ENCODE measurements at places on chromosomes 2 and 18.

GRCh38 chr2:193743089-193743488 is 1548.4 kb upstream of the TMEFF2 start:
- DNase-seq, result no peak

GRCh38 chr2:157440404-157441071 is 3.4 kb downstream of the CYTIP start:
- DNase-seq, result no peak

DNA sequence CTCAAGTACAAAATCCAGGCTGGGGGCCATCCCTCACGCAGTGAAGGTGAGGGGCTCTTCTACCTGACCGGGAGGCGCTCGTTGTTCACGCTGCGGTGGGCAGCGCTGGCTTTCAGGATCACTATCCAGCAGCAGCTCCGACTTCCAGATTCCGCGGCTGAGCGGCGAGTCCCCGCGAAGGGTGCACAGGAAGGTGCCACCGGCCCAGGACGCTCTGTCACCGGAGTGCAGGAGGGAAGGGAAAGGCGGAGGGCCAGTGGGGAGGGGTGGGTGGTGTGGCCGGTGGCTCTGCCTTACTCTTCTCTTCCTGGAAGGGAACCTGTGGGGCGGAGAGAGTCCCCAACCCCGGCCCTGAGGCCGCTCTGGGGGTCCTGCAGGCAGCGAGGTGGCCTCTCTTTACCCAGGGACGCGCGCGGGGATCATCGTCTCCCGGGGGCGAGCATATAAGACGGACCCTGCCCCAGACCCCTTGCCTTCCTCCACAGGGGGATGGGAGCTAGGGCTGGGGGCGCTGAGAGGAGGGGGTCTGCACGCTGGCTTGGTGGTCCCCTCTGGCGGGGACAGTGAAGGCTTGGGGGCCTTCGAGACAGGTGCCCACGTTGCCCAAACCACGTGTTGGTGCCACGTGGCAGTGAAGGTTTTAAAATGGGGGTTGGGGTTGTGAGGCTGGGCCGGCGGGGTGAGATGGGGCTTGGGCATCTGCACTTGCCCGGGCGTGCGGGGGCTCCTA is 26.9 kb upstream of the HS6ST1 start:
- DNase-seq, result no peak

GRCh38 chr18:49839012-49839411 is 25.7 kb upstream of the ACAA2 start:
- DNase-seq, result no peak

GRCh38 chr18:77658751-77659448 is 409.3 kb downstream of the GALR1 start:
- no peak for DNase-seq

DNA sequence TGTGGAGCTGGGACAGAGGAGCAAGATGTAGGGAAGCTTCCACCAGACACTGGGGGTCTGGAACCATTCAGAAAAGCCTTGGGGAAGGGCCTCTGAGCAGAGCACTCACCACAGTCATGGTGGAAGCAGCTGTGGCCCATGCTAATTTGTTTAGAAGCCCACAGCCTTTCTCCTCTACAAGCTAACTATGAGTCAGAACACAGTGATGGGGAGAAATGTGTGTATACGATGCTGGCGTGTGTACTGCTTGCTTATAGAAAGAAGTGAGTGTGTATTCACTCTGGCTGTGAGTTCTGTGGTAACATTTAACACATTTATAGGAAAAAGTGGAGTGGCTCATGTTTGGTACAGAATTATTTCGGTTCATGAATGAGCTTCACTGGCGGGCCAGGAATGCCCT is 157.0 kb upstream of the ACAA2 start:
- DNase-seq, result no peak

GRCh38 chr18:70295192-70296188 is 6.6 kb downstream of the SOCS6 start:
- DNase-seq, result no peak

GRCh38 chr2:179850188-179850587 is 11.2 kb downstream of the ZNF385B start:
- DNase-seq, result no peak

GRCh38 chr18:44819944-44820510 is 139.3 kb downstream of the SETBP1 start:
- no peak for DNase-seq

DNA sequence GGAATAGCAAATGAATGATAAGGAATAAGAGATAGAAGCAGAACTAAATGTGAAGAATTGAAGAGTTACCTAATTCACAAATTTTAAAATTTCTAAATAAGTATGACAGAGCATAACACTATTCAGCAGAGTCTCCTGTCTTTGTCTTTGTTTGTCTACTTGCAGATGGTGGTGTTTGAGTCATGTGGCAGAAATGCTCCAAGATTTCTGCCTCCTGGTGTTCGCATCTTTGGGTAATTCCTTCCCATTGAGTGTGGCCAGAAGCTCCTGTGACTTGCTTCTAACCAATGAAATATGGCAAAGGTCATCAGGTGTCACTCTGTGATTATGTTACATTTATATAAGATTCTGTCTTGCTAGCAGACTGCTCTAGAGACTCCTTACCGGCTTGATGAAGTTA is 45.6 kb upstream of the GALNT3 start:
- DNase-seq, result no peak

- no peak for DNase-seq
Measured at GRCh38 chr18:51666763-51667191, 469.3 kb upstream of the MEX3C start.

DNA sequence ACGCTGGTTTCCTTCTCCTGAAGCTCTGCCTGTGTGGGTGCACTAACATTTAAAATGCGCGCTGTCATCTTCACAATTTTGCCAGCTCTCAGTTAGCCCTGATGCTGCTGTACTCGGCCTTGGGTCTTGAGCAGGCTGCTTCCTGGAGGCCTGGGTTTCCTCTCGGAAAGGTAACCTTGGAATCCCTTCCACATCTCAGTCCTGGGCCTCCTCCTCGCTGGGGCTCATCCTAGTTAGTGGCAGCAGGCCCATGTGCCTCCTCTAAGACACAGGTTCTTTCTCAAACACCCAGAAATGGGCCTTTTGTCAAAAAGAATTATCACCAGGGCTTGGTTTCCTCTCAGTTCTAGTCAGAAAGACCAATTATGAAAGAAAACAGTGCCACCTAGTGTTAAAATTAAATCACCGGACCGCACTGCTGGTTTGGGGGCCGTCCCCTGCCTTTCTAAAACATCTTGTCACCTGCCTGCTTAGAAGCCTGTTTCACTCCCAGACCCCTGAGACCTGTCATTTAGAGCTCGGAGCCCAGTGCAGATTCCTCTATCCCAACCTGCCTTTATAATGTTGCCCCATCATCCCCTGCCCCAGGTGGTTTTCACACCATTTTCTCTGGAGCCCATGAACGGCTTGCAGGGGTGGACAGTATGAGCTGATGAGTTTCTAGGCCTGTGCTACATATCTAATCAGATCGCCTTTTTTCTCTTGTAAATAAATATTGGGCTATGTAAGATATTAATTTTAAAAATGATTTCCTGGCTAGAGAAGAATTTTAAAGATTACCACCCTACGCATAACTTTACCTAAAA is 42.4 kb downstream of the HK2 start:
- peak; percentile 46 for DNase-seq

GRCh38 chr2:188963741-188964140 is 10.4 kb upstream of the COL3A1 start:
- no peak for DNase-seq

DNA sequence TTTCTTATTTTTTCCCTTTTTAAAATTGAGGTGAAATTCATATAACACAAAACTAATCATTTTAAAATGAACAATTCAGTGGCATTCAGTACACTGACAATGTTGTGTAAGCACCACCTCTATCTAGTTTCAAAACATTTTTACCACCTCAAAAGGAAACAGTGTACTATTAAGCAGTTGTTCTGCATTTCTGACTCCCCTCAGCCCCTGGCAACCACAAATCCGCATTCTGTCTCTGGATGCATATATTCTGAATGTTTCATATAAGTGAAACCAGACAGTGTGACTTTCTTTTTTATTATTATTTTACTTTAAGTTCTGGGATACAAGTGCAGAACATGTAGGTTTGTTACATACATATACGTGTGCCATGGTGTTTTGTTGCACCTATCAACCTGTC is 19.2 kb upstream of the TANK start:
- DNase-seq, result no peak

DNA sequence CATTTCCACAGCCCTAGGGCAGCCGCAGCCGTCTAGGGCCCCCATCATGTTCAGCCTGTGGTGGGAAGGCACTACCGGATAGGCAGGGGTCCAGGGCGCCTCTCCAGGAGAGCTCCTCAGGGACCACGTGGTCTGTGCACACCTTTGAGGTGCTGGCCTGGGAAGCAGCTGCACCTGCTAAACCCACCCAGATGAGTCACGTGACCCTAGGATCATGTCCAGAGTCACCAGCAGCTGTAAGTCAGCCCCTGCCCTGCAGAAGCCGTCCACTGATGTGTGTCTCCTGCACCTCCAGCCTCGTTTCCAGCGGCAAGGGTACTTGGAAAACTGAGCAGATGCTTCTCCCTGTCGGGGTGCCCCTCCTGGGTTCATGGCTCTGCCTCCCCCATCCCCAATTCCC is 682.6 kb upstream of the SALL3 start:
- no peak for DNase-seq

GRCh38 chr2:120787822-120788700 is 52.4 kb downstream of the GLI2 start:
- DNase-seq, result no peak

GRCh38 chr2:8684540-8684877 is 2.7 kb downstream of the ID2 start:
- no peak for DNase-seq

- no peak for DNase-seq
Measured at GRCh38 chr2:37243435-37243834, 12.0 kb downstream of the NDUFAF7 start.

GRCh38 chr18:63322908-63323634 is 3.5 kb upstream of the BCL2 start:
- peak; percentile 42 for DNase-seq

DNA sequence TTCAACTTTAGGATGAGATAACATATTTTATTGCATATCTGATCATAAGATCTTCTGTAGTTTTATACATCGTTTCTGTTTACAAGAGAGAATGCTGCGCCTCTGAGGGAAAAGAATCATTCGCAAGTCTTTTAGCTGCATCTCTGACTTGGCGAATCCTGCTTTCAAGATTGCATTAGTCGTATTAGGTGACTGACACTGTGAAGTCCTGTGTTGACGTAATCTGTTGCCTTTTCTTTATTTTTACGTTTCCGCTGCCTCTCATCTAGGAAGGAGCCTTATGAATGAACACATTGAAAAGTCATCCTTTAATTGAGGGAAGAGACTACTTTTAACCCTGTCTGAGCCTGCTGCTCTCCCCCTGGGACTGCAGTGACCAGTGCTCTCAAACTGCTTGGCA is 101.5 kb downstream of the LDLRAD4 start:
- no peak for DNase-seq

DNA sequence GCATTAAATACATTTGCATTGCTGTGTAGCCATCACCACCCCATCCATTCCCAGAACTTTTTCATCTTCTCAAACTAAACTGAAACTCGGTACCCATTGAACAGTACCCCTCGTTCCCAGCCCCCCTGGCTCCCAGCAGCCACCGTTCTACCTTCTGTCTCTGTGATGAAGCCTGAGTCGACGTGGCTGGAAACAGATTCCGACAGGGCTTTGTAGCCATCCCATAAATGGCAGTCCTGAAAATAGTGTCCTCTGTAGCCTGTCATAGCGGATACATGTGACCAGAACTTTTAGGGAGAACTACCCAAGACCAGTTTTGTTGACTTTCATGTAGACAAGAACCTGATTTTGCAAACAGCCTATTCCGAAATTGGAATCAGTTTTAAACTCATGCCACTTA is 59.1 kb downstream of the TSHZ1 start:
- no peak for DNase-seq

DNA sequence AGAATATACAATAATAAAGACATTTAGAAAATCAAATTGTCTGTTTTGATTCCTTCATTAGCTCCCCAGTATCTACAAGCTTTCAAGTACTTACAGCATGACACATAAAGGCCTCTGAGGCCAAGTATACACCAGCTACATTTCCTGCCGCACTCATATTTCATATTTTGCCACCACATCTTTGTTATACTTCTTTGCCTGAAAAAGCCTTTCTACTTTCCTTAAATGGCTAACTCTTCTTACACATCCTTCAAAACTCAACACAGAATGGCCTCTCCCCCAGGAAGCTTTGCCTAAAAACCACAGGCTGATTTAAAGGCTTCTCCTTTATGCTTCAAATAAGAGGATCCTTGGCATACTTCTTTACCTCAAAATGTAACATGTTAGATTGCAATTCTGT is 4.5 kb downstream of the STK17B start:
- no peak for DNase-seq

DNA sequence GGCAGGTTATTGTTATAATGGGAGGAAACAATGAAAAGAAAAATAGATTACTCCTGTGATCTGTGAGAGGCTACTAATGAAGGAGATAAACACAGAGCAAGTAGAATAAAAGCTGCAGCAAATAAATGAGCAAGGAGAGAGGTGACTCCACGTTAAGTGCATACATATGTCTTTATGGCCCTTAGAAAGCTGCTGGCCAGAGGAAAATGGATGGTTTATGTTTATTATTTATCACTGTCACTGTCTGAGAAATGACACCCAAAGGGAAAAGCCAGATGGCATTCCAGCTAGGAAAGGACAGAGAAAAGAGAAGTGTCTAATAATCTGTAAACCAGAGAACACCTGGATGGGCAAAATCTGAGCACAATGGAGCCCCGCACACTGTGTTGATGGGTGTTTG is 122.9 kb upstream of the DDX18 start:
- no peak for DNase-seq

GRCh38 chr18:778194-778927 is 33.7 kb downstream of the YES1 start:
- no peak for DNase-seq

DNA sequence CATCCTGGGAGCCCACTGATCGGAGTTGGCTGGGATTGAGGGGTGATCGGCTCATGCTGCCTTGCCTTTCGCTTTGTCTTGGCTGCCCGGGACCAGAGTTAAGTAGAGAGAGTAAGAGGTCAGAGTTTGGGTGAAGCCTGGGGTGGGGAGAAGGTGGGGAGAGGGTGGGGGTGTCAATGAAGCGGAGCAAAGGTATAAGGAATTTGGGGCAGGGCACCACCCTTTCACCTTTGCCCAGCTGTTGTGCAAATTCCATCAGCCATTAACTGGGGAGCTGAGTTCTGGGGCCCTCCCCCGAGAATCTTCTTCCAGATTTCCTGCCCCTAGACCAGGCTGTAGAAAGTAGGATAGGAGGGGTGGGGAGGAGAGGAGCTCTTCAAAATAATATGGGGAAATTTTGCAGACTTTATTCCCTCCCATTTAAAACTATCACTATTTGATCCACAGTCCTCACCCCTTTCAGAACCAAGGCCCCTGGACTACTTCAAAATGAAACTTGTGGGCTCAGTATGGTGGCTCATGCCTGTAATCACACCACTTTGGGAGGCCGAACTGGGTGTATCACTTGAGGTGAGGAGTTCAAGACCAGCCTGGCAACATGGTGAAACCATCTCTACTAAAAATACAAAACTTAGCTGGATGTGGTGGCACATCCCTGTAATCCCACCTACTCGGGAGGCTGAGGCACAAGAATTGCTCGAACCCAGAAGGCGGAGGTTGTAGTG is at the start of gene SLC23A3:
TSS of gene SLC23A3 (minus strand) at position 100 of the 725 bp plus-strand sequence. CDS start at position 55, 45 bp downstream.
- DNase-seq, result no peak

DNA sequence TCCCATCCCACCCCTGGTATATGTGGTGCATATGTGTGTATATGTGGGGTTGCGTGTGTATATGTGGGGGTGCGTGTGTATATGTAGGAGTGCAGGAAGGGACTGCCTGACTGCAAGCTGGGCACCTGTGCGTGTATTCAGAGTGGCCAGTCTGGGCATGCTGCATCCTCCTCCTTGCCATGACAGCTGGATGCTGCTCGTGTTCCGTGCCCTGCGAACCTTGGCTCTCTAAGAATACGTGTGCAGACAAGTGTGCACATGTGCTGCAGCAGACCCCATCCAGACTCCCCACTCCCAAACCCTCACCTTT is 222.1 kb downstream of the CELF4 start:
- DNase-seq, result no peak

Measured in H9 (cell line).